Activated effector memory CD4-positive, alpha-beta T cell treated with Interleukin-2 at 50 U/mL for 16 hours (primary cell): ENCODE measurements at places on chromosomes 13 and 19.

DNA sequence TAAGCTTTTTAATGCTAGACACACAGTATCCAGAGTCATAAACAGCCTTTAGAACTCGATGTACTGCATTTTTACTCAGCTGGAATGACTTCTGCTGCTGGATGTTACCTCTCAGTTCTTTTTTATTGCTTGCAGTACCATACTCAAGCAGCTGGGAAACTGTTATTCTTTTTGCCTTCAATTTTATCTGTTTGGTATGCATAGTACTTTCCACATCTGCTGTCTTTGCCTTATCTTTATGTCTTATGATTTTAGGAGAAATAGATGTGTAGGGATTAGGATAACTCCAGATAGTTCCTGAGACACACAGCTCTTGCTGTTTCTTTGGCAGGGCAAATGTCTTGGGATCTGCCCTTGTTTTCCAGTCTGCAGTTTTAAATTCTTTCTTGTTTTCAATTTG, 31.5 kb downstream of the TEX30 start:
- DNase-seq, result no peak

DNA sequence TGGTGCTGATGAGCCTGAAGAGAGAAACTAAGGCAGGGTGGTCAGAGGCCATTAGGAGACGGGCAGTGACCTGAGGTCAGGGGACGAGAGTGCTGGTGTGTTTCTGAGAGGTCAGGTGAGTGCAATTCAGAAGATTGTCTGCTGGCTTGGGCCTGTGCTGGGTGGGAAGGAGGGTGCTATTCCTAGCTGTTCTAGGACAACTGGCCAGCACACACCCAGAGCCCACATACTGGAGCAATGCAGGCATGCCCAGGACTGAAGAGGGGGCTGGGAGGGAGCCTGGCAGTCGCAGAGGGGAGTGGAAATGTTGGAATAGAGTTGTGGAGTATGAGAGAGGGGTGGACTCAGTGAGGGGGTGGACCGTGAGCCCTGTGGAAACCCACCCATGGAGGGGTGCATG, 16.5 kb downstream of the ARHGEF7 start:
- DNase-seq, result no peak

GRCh38 chr19:16355293-16356043, 30.8 kb downstream of the KLF2 start:
- DNase-seq, result no peak

DNA sequence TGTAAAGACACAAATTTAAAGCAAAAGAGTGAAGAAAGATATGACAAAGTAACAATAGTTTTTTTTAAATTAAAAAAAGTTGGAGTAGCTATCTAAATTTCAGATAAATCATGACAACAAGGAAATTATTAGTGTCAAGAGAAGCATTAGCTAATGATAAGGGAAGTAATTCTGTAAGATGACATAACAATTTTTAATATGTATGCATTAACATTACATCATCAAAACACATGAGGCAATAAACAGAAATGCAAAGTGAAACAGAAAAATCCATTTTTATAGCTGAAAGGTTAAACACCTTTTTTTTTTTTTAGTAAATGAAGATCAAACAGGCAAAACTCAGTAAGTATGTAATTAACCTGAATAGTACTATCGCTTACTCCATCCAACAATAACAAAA, 804.9 kb upstream of the PRR20A start:
- DNase-seq, result no peak

DNA sequence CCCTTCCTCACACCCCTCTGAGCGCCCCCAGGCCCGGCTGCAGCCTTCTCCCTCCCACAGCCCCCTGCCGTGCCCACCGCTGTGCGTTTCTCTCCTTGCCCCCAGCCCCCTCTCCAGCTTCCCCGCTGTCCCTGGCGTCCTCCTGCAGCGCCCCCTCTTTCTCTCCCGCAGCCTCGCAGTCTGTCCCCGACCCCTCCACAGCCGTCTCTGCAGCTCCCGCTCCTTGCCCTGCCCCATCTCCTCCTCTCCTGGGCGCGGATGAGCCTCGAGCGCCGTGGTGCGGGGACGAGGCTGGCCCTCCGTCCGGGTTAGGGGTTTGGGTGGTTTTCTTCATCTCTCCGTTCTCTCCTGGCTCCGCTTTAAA, 1.1 kb downstream of the KMT5C start:
- DNase-seq, result no peak

- DNase-seq, result peak; percentile 39
These were observed 7.2 kb downstream of the UHRF1 start for GRCh38 chr19:4916292-4917082.
